ENCODE measurements at places on chromosomes 2 and 18.

DNA sequence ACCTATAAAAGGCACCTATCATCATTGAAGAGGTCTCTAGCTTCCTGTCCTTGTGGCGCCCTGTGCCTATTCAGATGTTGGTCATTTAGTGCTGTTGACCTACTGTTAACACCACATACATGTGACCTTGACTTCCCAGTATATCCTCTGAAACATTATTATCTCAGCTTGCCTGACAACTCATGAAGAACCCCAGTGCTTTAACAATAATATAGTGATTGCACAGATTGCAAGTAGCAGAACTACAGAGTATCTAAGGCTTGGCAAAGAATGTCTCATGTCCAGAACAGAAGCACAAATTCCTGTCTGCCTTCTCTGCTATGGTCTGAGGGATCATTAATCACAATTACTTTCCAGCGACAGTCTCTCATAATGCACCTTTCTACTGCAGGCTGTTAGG lies 165.3 kb downstream of the LCLAT1 start:
- DNase-seq = no peak

DNA sequence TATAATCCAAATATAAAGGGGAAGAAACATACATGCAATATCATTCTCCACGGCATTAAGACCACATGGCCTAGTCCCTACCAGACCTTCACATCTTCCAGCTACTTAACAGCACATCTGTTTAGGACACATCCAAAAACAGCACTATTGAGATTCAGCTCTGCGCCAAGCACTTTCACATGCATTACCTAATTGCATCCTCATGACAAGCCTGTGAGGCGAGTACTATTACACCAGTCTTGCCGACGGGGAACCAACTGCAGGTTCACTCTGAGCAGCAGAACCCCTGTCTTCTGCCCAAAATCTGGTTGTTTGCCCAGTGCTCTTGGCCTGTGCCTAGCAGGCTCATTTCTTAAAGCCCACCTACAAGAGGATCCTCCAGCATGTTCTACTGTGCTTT lies 66.7 kb downstream of the AAK1 start:
- no peak for DNase-seq

DNA sequence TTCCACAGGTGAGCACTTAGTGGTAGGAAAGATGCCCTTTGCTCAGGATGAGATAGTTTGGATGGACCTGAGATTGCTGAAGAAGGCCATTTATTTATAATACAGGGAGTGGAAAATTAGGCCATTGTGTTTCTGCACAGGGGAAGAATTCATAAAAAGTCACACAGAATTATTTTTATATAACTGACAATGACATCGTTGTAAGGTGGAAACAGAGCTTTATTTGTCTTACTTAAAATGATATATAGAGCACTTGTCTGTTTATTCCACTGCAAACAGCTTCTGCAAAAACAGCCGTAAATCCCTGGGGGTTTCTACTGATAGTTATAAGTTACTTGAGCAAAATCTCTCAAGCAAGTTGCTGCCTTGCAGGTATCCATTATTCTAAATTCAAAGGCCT lies 158.1 kb upstream of the ZNF521 start:
- no peak for DNase-seq

DNA sequence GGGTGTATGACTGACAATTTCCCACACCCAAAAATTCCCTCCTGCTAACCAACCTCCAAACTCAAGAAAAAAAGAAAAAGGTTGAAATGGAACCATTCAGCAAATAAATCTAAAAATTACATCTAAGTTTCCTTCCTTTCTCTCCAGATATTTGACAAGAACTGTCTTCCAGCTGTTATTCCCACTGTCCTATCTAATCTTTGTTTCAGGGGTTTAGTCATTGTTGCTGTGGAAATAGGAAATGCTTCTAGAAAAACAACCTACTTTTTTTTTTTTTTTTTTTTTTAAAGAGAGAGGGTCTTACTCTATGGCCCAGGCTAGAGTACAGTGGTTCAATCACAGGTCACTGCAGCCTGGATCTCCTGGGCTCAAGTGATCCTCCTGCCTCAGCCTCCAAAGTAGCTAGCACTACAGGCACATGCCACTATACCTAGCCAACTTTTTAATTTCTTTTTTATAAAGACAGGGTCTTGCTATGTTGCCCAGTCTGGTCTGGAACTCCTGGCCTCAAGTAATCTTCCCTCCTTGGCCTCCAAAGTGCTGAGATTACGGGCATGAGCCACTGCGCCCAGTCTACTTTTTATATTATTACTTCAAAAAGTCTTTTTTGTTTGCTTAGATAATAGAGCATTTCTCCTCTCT lies 88.1 kb downstream of the ITSN2 start:
- no peak for DNase-seq

GRCh38 chr2:142180820-142181533 lies 50.2 kb upstream of the LRP1B start:
- DNase-seq = peak; percentile 43

DNA sequence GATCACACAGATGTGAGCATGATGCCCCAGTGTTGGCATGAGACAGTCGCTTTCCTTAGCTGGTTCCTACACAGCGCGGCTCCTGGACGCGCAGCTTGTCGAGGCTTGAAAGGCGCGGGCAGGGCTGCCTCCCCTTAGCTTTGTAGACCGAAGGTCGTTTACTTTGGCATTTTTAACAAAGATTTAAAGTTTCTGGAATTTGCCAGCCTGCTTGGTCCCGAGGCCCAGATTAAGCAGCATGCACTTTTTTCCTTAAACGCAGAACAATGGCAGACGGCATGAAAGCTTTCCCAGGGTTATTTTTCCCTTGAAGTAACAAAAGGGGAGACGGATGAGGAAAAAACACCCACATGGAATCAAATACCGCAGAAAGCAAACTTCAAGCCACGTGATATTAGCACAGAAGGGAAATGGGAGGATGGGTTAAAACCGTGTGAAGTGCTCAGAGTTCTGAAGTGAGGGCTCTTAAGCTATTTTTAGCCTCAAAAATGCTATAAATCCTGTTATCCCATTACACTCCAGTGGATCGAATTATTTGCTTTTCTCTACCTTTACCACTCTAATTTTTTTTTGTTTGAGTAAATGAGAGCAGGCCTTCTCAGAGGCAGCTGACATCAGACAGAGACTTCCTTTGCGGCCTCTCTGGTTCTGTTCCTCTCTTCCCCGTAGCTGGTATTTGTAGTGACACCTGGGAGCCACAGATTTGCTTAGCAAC lies 55.7 kb downstream of the NPAS2 start:
- DNase-seq = no peak

DNA sequence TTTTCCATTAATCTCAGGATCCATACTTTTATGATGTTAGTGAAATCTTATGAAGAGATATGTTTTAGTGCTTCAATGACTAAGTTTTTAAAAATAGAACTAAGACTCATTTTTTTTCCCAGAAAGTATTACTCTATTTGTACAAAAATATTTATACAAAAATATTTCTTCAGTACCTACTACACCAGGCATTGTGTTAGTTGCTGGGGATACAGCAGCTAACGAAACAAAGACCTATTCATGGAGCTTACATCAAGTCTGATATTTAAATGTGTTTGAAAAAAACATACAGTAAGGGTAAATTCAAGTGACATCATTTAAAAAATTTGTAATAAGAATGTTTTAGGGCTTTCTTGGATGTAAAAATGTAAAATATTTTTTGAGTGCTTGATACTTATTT lies 11.6 kb downstream of the VAPA start:
- no peak for DNase-seq

DNA sequence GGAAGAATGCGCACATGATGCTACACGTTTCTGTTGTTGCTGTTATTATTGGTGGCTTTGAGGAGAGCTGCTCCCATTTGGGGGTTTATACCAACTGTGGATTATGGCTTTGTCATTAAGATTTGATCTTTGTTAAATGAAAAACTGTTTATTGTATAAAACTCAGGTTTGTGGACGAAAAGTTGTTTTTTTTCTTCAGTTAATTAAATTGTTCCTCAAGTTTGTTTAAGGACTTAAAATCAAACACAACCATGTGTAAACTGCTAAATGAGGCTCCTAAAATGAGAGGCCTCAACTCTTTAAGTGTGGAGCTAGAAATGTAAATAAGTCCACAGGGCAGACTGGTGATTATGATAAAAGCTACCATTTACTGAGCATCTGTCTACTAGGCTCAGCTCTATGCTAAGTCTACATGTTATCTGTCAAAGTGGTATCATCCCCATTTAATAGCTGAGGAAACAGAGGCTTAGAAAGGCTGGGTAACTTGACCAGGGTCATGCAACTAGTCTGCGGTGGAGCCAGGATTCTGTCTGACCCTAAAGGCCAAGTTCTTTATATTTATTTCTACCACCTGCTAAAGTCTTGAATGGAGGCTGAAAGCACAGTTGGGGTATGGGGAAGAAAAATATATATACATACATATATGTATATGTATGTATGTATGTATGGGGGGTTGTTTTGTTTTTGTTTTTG lies 4.1 kb downstream of the MYCN start:
- DNase-seq = no peak

DNA sequence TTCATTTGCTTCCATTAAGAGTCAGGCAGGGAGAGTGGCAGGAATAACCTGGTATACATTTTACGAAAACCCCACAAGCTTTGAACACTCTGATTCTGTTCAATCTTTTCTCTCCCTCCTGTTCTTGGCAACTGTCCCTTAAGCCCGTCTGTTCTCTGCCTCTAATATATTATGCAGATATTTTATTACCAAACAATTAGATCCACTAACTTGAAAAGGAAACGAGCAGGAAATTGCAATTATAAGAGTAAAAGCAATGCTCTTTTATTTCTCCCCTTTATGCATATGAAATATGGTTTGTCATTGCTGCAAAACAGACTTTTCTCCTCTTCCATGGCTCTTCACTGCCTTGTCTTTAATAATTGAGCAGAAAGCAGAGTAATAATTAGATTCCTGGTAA lies 149.1 kb upstream of the CELF4 start:
- no peak for DNase-seq

DNA sequence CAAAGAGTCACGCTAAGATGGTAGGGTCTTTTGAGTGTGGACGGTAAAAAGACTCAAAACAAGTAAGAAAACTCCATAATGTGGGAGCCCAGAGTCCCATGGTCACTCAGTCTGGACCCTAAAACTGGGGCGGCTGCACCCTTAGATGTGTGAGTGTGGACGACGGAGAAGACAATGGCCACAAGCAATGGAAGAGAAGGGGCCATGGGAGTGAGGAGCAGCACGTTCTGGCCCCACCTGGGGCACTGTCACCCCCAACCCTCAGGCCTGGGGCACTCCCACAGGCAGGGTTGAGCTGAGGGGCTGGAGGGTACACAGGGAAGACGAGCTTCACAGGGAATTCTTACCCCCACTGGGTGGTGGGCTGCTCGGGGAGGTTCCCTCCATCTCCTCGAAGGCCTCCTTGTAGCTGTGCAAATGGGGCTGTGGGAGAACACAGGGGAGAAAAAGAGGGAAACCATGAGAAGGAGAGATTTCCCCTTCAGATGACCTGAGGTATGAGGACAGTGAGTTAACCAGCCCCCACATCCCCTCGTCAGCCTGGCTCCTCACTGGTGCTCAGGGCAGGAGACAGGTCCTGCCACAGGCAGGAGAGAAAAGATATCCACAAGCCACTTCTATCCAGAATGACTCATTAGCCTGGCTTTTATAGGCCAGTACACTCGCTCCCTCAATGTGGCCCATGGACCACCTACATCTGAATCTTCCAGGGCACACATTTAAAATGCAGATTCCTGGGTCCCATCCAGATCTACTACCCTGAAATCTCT lies 167.9 kb downstream of the TNS1 start:
- DNase-seq = no peak

- peak; percentile 49 for DNase-seq
These were observed 101.1 kb downstream of the ZBTB7C start for GRCh38 chr18:48308027-48308635.

DNA sequence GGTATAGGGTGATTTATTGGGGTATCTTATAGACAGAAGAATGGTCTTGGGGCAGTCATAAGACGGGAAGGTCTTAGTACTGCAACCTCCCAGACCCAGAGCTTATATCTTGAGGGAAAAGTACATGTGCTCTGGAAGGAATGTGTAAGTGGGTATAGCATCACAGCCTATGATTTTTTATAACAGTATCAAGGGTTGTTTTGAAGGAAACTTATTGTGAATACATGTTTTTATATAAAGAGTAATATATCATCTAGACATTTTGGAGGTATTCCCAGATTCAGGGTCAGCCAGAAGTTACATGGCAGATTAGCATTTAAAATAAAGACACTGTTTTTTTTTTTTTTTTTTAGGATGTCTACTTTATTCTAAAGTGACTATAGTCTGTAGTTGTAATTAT lies 47.6 kb upstream of the STON1 start:
- DNase-seq = no peak

- DNase-seq = no peak
These were observed 75.9 kb downstream of the TFCP2L1 start for GRCh38 chr2:121209014-121209610.

DNA sequence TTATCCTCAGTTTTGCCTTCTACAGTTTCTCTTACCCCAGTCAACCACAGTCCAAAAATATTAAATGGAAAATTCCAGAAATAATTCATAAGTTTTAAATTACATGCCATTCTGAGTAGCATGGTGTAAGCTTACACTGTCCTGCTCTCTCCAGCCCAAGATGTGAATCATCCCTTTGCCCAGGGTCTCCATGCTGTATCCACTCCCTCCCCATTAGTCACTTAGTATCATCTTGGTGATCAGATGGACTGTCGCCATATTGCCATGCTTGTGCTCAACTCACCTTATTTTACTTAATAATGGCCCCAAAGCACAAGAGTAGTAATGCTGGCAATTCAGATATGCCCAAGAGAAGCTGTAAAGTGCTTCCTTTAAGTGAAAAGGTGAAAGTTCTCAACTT lies 18.5 kb upstream of the CCNT2 start:
- DNase-seq = no peak

GRCh38 chr18:48367557-48367956 lies 41.6 kb downstream of the ZBTB7C start:
- DNase-seq = no peak

DNA sequence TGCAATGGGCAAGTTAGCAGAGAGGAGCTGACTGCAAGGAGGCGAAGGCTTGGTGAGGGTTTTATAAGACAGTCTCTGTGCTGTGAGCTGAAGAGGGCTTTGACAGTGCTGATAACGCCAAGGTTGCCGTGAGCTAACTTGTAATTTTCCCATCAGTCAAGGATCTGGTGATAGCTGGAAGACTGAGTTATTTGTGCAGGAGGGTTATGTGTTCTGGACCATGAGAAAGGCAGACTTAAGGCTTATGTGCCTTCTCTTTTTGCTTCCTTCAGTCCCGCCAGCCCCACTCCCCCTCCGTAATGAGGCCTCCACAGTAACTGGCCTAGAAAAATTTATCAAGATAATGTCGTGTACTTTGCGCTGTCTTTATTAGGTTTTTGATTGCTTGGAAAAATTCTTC lies 94.6 kb downstream of the RTP5 start:
- no peak for DNase-seq
